ENCODE measurements at places on chromosomes 6 and 20. TPM values are rescaled to one million over a fixed set of nuclear protein-coding genes. Genes with fewer than 3 reads are reported as not detected.

GRCh38 chr20:46202766-46203509, 84.8 kb downstream of the CD40 start:
- no peak for DNase-seq

DNA sequence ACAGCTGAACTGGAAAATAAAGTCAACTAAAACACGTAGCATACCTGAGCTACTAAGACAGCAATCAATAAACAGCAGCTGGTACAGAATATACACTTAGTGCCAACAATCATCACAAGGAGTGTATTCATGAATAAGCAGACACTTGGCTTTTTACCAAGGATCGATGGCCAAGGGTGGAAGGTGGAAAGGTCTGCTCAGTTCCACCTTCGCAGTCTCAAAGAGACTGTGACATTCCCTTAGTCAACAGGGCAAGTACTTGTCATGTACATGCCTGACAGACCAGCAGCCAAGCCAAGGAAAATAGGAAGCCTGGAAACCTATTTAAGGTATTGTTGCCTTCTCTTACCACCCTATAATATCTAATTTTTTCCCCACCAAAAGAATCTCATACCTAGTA, 21.4 kb downstream of the HBS1L start:
- no peak for DNase-seq

DNA sequence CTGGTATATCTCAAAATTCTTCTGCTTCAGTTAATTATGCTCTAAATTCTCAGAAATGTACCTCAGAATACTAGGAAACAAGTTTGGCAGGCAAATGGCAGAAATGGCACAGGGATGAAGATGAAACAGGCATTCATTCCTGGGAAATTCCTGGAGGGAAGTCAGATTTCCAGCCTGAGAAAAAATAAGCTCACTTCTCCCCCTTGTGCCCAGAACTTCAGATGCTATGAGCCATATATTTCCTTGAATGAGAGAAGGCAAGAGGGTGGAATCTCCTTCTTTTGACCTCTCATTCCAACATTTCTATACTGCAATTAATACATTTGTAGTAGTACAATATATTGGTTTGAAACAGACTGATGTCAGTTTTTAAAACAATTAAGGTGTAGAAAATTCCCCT, 22.8 kb downstream of the RGS17 start:
- DNase-seq = no peak

GRCh38 chr20:18672834-18673233, 85.0 kb downstream of the DTD1 start:
- DNase-seq = no peak

The MYLK4 gene
- 46.7 TPM for total RNA-seq

The AKAP12 gene
- 6.4 TPM for total RNA-seq

All from gastrocnemius medialis (tissue), 4 donors.